ENCODE measurements at places on chromosomes 13 and 19.

GRCh38 chr19:6856749-6857372, 30.5 kb upstream of the ADGRE1 start:
- DNase-seq = no peak

DNA sequence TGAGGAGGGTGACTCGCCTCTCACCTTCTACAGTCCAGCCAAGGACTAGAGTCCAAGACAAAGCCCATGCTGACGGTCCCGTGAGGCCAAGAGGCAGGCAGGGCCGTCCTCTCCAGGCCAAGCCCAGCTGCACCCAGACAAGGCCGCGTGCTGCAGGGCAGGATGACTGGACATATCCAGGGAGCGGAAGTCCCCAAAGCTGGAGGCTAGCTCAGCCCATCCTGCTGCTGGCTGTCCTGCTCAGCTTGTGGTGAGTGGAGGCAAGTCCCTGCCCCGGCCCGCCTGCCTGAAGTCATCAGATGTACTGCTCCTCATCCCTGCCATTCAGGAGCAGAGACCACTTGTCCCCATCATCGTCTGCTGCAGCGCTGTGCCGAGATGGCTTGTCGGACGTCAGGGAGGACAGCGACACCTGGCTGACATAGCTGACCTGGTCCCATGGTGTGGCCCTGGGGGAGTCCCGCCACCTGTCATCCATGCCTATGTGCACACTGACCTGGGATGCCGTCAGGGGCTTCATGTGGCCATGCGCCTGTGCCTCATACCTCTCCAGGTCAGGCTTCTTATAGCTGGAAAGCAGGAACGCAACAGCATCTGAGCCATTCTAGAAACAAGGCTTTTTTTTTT, 72.8 kb downstream of the CCDC70 start:
- DNase-seq = no peak

- peak; percentile 23 for DNase-seq
Measured at GRCh38 chr13:20159646-20160305, 1.1 kb downstream of the GJA3 start.

DNA sequence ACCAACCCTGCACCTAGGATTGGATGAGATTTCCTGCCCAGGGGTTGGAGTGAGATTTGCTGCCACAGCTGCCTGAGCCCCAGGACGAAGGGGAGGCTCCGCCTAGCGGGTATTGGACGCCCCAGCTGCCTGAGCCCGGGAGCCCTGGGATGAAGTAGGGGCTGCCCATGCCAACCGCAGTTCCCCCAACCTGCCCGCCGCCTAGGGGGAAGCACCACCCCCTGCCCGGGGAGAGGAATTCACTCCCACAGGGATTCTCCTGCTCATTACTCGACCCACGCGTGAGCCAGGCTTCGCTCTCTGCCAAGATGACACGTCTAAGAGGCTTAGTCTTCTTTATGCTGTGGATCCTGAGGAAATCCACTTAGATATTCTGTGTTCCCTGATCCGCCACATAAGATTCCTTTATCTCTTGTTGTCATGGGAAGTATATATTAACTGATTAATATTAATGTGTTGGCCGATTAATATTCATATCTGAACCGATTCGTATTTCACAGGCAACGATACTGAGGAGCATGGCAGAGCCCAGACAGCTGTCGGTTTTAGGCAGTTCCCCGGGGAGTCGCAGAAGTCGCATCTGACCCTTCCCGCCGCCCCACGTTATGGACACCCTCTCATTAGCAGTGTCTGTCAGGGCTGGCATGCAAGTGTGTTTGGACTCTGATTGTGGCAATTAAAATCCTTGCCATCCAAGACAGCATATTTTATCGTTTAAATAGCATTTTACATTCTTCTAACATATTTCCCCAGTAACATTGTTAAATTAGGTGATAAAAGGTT, 44.5 kb upstream of the KCTD15 start:
- DNase-seq = no peak

DNA sequence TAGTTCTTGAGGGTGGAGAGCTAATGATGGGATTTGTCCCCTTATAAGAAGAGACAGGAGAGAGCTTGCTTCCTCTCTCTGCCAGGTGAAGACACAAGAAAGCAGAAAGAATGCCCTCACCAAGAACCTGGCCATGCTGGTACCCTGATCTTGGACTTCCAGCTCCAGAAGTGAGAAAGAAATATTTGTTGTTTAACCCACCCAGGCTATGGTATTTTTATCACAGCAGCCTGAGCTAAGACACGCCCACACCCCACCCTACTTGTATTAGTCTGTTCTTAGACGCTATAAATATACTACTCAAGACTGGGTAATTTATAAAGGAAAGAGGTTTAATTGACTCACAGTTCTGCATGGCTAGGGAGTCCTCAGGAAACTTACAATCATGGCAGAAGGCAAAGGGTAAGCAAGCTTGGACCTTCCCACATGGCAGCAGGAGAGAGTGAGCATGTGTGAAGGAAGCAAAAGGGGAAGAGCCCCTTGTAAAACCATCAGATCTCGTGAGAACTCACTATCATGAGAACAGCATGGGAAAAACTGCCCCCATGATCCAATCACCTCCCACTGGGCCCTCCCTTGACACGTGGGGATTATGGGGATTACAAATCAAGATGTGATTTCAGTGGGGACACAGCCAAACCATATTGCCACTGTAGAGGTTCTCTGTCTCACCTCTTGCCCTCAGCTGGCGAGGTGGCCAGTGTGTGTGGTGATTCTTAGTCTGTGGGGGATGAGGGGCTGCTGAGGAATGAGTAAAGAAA, 57.4 kb upstream of the RCBTB2 start:
- no peak for DNase-seq

DNA sequence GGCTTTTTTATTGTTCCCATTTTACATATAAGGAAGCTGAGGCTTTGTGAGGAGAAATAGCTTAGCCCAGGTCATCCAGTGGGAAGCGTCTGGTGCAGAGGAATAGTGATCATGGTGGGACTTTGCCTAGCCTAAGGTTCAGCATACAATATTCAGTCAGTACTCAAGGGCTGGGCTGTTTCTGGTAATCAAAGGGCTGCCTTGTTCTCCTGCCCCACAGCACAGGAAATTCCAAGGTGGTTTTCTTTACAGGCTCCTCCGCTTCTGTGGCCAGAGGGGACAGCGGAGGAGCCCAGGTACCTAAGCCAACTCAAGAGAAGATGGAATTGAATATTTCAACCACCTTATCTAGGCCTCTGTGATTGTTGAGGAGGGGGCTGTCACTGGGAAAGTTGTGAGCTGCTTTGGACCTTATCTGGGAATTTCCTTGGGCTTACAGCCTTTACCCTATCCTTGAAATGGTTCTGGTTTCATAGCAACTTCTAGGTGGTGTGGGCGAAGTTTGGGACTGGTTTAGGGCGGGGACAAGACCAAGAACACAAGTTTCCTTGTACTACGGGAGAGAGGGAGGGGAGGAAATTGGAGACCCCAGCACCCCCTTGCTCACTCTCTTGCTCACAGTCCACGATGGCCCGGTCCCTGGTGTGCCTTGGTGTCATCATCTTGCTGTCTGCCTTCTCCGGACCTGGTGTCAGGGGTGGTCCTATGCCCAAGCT, at the start of gene MIA:
MIA (plus strand) TSS at position 606 of the 716 bp plus-strand sequence; CDS start at position 628, 22 bp downstream.
- DNase-seq = no peak

DNA sequence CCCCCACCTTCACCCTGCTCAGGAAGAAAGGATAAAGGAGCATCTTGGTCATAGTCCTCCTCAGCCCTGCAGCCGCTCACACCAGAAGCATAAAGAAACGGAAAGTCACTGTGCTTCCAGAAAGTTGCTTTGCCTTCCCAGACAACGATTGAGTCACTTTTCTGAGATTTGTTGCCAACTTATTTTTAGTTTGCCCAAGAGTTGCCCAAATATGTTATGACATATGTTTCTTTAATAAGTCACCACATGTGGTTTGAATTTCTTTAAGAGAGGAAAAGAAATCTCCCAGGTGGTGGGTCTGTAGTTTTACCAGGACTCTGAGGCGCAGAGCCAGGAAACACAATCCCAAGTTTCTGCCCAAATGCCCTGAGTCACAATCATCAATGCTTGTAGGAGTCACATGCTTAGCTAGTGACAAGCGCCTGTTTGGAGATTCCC, 63.4 kb upstream of the LRCH1 start:
- DNase-seq = peak; percentile 98

GRCh38 chr19:33550768-33551167, 29.2 kb upstream of the PEPD start:
- no peak for DNase-seq

DNA sequence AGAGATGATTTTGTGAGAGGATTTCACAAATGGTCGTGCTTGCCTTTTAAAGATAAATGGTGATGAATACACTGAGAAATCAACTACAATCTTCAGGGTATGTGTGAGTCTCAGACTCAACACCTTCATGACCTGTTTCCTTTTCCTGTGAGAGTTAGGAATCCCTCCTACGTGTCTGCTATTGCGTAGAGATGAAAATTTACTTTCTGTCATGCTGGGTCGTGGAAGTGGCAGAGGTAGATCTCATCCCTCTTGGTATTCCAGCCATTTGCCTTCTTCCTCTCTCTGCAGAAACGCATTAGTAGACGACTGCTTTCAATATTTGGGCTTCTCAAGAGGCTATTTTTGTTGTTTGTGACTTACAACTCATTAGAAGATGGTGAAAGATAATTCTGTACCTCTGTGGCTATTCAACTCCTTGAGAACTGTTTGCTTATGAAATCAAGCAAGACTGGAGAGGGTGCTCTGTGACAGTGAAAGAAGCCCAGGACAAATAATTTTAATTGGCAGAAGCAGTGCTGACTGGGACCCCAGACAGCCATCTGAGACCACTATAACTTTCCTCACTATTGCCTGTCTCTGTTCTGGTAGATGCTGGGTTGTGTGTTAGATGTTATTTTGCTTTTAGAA, 233.1 kb downstream of the LACC1 start:
- DNase-seq = no peak

DNA sequence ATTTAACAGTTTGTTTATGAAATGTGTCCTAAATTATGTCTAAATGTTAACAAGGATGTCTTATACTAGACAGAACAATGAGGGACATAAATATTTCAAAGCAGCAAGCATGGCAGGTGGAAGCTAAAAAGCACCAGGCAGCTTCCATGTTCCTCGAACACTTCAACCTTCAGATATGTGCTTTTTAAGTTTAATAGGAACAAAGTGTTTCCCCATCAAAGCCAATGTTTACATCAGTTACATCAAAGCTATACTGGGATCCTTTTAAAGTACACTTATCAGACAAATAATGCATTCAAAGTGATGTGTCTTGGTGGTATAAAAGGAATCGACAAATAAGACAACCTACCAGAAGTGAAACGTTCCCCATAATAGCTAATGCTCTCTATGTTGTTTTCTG, 2841.1 kb upstream of the PCDH20 start:
- DNase-seq = no peak

DNA sequence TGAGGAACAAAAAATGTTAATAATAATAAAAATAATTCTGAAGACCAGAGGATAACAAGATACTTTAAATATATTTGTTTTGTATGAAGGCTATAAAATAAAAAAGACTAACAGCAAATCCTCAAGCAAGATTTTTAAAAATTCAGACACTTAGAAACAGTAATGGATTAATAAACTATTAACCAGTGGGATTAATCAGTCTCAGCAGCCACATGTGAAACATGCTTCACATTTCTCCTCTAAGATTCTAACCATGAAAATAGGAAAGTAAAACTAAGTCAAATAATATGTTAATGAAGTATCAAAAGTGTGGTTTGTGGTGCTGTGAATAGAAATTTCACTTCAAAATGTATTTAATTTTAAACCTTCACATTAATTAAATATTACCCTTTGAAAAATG, 57.4 kb downstream of the KCNRG start:
- DNase-seq = no peak

DNA sequence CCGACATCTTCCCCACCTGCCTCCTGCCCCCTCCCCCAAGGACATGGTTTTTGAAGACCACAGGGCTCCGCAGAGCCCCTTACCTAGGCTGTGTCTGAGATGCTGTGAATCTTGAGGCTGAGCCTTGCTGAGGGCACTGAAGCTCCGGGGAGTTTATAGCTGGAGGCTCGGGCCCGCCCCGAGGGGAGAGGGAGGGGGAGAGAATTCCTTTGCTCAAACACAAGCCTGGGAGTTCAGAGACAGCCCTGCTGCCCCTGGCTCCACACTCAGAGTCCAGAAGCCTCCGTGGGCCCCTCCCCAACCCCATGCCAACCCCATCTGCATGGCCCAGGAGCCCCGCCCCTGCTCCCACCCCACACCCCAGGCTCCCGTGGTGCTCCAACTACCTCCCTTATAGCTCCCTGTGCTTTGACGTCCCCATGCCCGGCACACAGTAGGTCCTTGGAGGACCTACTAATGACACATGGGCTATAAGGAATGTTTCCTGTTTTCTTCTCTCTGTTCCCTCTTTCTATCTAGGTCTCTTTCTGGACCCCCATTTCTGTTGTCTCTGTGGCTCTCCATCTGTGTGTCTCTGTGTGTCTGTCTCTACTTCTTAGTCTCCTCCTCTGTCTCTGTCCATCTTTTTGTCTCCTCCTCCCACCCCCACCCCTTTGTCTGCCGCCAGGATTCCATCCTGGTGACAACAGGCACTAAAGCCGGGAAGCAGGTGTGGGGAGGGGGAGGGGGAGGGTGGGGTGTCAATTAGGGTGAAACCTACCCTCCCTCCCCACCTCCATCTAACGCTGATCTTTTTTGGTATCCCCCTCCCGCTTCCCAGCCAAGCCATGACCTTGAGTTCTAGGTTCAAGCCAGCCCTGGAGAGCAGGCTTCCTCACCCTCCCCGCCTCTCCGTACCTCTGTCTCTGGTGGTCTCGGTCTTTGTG, at the start of gene TNNT1:
TNNT1 (minus strand) TSS at position 129 of the 926 bp plus-strand sequence. CDS start 2,049 bp downstream, outside the sequence.
- DNase-seq = peak; percentile 26
